ENCODE measurements at places on chromosomes 3 and 15.

GRCh38 chr3:190972840-190973270 lies 110.4 kb upstream of the GMNC start:
- DNase-seq, result no peak

DNA sequence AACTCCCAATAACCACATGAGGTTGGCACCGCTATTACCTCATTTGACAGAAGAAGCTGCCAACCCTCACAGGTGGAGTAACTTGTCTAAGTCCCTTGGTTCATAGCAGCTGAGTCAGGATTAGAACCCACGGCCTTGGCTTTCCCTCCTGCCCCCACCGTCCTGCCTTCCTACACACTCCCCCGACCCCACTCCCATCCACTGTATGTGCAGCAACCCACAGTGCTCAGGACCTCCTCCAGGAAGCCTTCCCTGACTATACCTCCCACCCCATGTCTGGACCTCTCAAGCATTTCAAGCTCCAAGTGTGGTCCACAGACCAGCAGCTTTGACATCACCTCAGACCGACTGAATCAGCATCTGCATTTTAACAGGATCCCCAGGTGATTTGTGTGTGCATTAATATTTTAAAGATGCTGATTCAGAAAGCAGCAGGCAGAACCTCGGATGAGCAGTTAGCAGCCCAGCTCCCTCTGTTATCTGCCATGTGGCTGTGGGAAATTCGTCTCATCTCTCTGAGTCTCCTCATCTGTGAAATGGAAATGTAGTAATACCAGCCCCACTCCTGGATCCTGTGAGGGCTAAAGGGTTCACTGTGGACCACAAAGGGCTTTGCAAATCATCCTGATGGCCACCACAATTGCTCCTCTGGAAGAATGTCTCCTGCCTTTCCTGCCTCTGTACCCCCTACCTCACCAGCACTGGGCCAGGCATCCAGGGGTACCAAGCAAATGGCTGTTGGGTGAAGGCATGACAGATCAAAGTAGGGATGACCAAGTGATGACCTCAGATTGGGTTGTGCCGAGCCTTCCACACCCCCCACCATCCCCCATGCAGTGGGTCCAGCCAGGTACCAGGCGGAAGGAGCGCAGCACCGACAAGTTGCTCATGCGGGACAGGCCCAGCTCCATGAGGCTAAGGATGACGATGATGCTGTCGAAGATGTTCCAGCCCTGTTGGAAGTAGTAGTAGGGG lies 62.7 kb downstream of the SCN5A start:
- no peak for DNase-seq

DNA sequence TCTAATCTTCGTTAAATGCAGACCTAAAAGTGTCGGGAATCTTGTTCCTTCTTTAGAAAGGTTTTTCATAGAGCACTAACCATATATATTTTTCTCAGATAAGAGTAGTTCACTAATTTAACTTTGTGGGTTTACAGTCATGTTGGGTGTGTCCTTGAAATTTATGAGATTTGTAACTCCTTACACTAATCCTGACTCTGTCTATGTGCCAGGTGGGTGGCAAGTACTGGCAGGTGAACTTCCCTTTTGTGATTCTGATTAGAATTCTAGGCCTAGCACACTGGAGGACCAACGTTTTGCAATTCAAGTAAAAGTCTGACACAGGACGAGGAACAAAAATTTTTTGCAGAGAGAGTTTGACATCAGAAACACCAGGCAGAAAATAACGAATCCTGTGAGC lies 220.1 kb downstream of the P3H2 start:
- DNase-seq, result no peak

- DNase-seq, result peak; percentile 54
These were observed 471.9 kb upstream of the FRG2C start for GRCh38 chr3:75192146-75192616.

DNA sequence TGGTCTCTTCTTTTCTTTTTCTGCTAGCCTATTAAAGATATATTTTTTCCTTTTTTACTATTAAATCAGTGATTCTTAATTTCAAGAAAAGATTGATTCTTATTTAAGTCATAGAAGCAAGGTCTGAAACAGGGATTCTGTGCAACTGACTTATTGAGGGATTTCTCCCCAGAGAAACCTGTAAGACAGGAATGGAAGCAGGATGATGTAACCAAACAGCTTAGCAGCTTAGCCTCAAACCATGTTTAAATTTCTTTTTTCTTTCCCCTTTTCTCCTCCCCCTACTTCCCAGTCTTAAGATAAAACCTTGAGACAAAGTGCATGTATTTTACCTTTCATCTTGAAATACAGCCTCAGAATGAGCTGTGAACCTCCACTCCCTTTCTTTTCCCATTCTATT lies 322.8 kb downstream of the NEK10 start:
- DNase-seq, result no peak
